ENCODE measurements at places on chromosomes 16 and 17. TPM values are rescaled to one million over a fixed set of nuclear protein-coding genes. Genes with fewer than 3 reads are reported as not detected.

DNA sequence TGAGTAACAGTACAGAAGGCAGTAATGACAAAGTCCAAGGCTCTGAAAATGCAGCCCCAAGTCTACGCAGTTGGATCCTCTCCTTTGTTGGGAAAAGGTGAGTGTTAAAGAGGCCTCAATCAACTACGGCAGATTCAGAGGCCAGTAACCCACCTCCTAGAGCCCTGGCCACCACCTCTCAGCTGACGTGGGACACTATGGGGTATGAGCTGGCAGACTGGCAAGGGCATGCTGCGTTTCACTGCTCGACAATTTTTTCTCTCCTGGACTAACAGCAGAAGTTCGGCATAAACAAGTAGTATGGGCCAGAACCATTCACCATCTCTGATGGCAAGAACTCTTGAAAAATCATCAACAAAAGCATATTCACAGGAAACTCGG, 17.2 kb downstream of the NCBP3 start:
- no peak overlapping the region for H3K27ac ChIP-seq
- DNase-seq, result no peak
- no peaks in the 10 kb centered on the region for H3K27me3 ChIP-seq

DNA sequence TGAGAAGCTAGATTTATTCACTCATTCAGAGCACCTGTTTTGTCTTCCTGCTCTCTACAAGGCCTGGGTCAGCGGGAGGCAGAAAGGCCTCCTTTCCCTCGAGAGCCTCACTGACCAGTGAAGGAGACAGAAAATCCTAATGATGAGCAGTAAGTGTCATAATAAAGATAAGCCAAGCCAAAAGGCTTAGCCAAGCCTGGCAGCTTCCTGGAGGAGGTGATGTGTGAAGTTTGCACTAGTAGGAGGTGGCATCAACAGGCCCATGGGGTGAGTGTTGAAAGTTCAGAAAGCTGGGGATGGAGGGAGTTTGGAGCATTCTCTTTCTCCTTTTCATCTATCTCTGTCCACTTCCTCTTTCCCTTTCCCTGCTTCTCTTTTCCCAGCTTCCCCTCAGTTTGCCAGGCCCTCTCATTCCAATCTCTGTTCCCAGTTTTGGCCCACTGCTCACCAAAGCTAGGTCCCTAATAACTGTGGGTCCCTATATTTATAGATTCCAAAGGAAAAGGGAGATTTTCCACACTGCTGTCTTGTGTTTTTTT, 16.5 kb upstream of the SPNS3 start:
- no peaks in the 10 kb centered on the region for H3K36me3 ChIP-seq
- H3K4me1 ChIP-seq, result no peaks in the 10 kb centered on the region
- DNase-seq, result no peak
- no peak overlapping the region for H3K4me3 ChIP-seq

RSPRY1 gene
- total RNA-seq, result 18.3 TPM

TBC1D3I gene
- not detected for total RNA-seq

CLDN9 gene
- total RNA-seq, result 1.2 TPM

SLC5A11 gene
- total RNA-seq, result 0.51 TPM
